ENCODE measurements at places on chromosomes 13 and 19.

GRCh38 chr13:63308549-63309165 lies 1893.0 kb upstream of the PCDH20 start:
- H3K4me1 ChIP-seq = no peaks in the 10 kb centered on the region
- no peak overlapping the region for H3K27ac ChIP-seq
- no peaks in the 10 kb centered on the region for H3K36me3 ChIP-seq
- no peak for DNase-seq

DNA sequence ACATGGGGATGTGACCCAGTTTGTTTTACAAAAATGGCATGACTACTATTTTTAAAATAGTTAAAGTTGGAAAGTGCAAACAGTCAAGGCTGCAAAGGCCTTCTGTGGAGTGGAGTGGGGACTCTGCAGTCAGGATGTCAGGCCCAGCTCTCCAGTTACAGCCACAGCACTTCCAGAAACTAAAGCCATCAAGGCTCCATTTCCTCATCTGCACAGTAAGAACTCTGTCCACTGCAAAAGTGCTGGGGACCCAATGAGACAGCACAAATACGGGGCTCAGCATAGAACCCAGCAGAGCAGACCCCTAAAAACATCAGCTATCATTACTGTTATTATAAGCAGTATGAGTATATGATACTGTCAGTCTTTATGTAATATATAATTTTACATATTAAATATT lies 73.6 kb downstream of the SACS start:
- DNase-seq = no peak
- H3K27me3 ChIP-seq = no peaks in the 10 kb centered on the region
- no peak overlapping the region for H3K4me3 ChIP-seq
- H3K36me3 ChIP-seq = no peaks in the 10 kb centered on the region

DNA sequence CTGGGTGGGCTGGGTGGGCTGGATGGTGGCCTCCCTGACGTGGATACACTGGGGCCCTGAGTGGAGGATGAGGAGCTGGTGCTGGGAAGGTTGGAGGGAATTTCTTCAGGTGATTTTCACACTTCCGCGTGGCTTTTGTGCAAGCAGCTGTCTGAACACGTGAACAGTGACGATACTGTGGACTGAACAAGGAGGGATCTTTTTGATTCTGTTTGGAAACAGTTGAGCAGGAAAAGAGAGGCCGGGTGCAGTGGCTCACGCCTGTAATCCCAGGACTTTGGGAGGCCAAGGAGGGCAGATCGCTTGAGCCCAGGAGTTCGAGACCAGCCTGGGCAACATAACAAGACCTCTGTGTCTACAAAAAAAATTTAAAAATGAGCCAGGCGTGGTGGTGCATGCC lies 9.1 kb upstream of the GTF2F1 start:
- H3K36me3 ChIP-seq = no peaks in the 10 kb centered on the region
- H3K4me3 ChIP-seq = no peak overlapping the region
- DNase-seq = no peak
- no peaks in the 10 kb centered on the region for H3K27me3 ChIP-seq

DNA sequence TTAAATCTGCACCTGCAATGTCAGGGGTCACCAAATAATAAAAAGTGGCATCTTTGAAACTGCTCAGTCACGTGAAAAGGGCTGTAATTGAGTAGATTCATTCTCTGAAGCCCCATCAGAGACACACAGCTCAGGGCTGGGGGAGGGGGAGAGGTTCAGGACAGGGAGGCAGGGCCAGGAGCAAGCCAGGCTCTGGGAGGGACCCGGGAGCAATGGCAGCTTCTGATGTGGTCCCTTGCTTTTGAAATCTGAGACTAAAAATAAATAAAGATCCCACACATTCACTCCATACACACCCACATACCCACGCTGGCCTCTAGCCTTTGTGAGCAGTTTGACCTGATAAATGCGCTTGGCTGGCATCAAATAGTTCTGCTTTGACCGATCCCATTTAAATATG lies 32.8 kb downstream of the GSX1 start:
- H3K4me1 ChIP-seq = no peaks in the 10 kb centered on the region
- no peak overlapping the region for H3K27ac ChIP-seq
- no peak overlapping the region for H3K4me3 ChIP-seq
- H3K27me3 ChIP-seq = peaks cover 60% of the 10 kb centered on the region
- no peak for DNase-seq
- H3K36me3 ChIP-seq = no peaks in the 10 kb centered on the region

DNA sequence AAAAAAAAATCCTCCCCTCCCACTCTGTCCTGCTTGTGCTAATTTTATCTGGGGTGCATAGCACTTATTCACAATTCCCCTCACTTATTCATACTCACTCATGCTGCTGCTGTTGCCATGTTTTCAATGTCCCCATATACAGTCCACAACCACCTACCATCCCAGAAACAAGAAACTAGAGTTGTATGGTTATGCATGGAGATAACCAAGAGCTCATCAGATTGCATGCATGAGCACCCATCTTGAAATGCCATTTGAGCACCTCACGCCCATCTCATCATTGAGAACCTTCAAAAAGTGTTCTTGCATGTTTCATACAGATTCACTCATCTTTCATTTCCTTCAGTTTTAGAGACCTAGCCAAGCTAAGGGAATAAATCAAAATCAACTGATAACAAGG lies 15.1 kb upstream of the N4BP2L2 start:
- no peaks in the 10 kb centered on the region for H3K36me3 ChIP-seq
- H3K4me1 ChIP-seq = no peaks in the 10 kb centered on the region
- H3K27ac ChIP-seq = no peak overlapping the region
- no peak for DNase-seq
- H3K27me3 ChIP-seq = no peaks in the 10 kb centered on the region
- no peak overlapping the region for H3K4me3 ChIP-seq

- no peaks in the 10 kb centered on the region for H3K4me1 ChIP-seq
- H3K4me3 ChIP-seq = no peak overlapping the region
- H3K27me3 ChIP-seq = no peaks in the 10 kb centered on the region
- H3K27ac ChIP-seq = no peak overlapping the region
- no peak for DNase-seq
These were observed 5.8 kb downstream of the LIM2 start for GRCh38 chr19:51382004-51382403.

Measured in adrenal gland (tissue), 19 donors.